ENCODE measurements at places on chromosomes 7 and 10. TPM values are rescaled to one million over a fixed set of nuclear protein-coding genes. Genes with fewer than 3 reads are reported as not detected.

GRCh38 chr7:30206942-30207341, 72.2 kb downstream of the MTURN start:
- no peak for DNase-seq

- DNase-seq, result peak; percentile 8
Observed at GRCh38 chr7:104548861-104549260, 220.5 kb downstream of the LHFPL3 start.

GRCh38 chr7:122886357-122887081, at the start of gene CADPS2:
TSS of gene CADPS2 (minus strand) at chr7:122886460. CDS start at chr7:122886337, 123 bp downstream.
- peak; percentile 85 for DNase-seq

- no peak for DNase-seq
Observed at GRCh38 chr10:132612571-132613504, 75.3 kb downstream of the INPP5A start.

DNA sequence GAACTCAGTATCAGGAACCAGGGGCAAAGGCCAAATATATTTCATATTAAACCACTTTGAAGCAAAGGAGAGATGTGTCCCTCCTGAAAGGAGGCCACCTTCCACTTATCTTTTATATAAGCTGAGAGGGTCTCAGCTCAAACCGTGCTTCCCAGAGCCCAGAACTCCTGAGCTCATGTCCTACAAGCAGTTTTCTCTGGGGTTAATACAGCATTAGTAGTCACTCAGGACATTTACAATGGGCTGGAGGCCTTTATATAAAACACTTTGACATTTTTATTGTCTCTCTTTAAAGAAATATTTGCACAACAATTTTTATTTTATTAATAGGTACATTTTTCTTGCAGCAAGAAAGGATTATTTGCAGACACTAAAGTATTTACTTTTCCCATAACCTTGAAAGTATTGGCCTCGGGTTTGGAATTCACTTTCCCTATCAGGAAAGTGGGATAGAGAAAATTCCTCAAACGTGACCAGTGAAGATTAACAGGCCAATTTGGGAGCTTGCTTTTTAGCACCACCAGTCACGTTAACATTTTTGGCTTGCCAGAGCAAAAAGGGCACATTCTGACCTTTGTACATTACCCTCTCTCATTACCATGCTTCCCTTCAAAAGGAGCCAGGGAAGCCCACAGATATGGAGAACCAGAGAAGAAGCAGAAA, 464.9 kb upstream of the NRP1 start:
- DNase-seq, result peak; percentile 43

GRCh38 chr10:110286841-110287240, 17.9 kb downstream of the SMNDC1 start:
- DNase-seq, result no peak

DNA sequence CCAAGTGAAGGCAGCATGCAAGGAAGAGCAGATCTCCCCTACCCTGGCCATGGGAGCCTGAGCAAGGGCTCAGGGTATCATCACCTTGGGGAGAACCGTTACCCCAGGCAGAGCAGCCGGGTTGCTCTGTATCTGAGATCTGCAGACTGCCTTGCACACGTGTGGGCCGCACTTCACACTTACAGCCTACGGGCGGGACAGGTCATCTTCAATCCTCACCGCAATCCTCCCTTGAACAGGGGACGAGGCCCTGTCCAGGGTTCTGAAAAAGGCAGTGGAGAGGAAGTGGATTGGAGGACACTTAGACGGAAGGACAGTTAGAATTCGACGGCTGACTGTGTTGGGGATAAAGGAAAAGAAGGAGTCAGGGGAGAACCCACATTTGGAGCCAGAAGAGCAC, 51.4 kb downstream of the NPS start:
- no peak for DNase-seq

The ZNF22 gene
- 31.3 TPM for polyA plus RNA-seq

The SPDYE6 gene
- polyA plus RNA-seq, result 2.4 TPM

The CCL26 gene
- not detected for polyA plus RNA-seq

The INMT gene
- polyA plus RNA-seq, result 2.2 TPM

All from cardiac muscle cell (in vitro differentiated cells and primary cell).